ENCODE measurements at places on chromosomes 11 and 22.

DNA sequence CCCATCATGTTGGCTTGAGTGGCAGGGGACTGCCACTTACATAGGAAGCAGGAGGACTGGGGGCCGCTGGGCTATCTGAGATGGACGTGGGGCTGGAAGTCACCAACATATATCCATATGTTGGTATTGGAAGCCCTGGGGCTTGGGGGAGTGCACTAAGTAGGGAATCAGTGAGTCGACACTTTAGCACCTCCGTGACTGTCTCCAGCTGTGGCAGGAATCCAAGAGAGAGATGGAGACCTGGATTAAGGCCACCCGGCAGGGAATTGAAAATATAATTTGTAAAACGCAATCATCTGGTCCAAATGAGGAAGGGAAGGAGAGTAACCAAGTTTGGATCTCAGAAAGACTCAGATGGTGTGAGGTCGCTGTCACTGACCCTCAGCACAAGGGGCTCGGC, 68.4 kb downstream of the ELFN2 start:
- DNase-seq = no peak

DNA sequence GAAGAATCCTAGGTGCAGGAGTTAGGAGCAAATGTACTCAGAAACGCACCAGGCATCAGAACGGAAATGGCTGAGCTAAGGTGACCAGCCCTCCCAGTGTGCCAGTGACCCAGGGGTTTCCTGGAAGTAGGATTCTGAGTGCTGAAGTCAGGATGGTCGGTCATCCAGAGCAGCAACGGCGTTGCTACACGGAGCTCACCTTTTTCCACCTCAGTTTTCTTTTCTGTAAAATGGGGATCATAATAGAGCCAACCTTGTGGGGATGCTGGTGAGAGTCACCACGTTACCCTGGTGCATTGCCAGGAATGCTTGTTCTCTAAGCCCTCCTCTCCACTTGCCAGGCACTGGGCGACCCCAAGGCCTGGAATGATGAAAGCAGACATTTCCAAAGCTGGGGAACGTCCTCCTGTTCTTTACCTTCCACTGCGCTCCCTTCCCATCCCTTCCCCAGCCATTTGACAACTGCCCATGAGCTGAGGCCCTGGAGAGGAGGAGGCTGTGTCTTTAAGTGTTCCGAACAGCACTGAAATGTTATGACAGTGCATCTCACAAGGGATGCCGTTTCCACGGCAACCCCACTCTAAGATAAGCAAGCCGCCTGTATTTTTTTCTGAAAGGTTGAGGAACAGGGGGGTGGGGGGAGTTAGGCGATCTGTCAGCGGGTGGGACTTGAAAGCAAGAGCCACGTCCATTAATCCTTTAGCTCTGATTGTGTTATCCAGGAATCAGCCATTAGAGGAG, 66.8 kb downstream of the TSPAN18 start:
- no peak for DNase-seq

DNA sequence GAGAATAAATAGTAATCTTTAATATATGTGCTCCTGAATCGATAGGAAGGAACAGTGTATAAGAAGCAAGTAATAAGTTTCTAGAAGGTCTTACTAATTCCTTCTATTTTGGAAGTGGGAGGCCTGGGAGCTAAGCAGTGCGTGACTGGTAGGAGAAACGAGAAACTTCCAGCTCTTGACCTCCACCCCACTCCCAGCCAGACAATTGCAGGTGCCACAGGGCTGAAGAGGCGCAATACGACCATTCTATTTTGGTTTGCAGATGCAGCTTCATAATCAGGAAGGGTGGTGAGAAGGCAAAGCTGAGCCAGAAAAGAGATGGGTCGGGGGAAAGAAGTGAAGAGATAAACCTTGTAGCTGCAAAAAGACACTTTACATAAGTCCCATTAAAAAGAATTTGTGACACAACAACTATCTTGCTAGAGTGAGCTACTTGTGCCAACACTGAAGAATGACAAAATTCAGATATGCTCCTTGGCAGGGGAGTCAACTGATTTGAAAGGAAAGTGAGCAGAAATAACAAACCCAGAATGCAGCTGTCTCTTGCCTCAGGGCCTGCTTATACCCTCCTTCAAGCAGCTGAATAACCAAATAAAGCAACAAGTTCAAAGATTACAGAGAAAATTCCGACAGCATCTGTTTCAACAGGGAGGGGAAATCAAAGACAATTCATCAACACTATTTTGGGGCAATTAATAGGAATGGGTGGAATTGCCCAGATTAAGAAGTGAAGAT, 35.1 kb downstream of the GRIA4 start:
- no peak for DNase-seq

- no peak for DNase-seq
These were observed 13.2 kb downstream of the OOSP3 start for GRCh38 chr11:59891781-59892181.

DNA sequence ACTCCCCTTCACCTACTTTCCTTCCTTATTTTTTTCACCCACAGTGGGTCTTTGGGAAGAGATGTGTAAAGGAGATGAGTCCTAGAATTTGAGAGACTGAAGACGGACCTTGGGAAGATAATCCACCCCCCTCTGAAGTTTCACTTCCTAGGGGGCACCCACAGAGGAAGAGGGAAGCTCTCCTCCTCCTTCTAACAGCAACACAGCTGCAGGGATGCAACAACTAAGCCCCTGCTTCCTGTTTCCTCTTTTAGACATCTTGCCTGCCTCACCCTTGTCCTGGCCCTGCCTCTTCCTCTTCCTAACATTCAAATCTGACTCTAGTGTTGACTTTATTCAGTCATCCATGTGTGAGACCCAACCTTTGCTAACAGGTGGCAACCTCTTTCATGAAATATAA, 424.6 kb downstream of the BUD13 start:
- no peak for DNase-seq

DNA sequence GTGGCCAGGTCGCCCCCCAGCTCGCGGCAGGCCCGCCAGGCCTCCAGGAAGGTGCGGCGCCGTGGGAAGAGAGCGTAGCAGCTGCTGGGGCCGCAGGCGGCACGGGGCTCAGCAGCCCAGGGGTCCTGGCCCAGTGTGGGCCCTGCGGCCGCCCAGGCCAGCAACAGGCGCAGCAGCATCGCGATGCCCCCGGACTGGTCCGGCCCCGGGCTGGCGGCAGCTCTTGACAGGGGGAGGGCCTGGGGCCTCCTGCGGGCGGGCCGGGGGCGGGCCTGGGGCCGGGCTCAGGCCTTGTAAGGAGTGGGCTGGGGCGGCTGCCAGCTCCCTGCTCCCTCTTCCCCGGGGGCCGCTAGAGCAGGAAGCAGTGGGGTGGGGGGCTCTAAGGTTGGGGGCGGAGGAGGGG, at the start of gene CD248:
TSS of gene CD248 (minus strand) at position 196 of the 403 bp plus-strand sequence. CDS start at position 179, 17 bp downstream.
- DNase-seq = no peak

GRCh38 chr11:34364102-34364501, 6.3 kb upstream of the ABTB2 start:
- no peak for DNase-seq

GRCh38 chr11:67542971-67543370, 19.7 kb upstream of the CABP2 start:
- DNase-seq = no peak

DNA sequence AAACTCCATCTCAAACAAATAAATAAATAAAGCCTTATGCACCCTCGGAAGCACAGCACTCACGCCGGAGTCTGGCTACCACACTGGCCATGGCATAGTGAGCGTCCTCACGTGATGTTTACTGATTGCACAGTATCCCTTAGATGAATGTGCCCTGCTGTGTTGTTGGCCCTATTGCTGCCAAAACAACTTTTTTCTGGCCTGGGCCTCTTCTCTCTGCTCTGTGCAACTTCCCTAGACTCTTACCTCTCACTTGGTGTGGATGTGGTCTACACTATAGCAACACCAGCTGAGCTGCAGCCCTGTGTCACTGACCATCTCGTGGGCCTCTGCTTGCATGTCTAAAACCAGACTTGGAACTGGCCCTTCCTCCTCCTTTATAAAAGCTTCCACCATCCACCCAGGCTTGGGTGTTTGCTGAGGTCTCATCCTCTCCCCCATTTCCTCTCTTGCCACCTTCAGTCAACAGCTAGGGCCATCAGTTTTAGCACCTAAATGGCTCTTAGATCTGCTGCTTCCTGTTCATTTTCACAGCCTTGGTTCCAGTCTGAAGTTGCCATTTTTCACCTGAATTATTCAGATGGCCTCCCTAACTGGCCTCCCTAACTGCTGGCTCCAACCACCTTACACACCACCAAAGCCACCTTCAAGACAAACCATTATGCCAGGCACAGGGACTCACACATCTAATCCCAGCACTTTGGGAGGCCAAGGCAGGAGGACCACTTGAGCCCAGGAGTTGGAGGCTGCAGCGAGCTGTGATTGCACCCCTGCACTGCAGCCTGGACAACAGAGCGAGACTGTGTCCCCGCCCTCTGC, 9.2 kb downstream of the ZNF74 start:
- DNase-seq = no peak

DNA sequence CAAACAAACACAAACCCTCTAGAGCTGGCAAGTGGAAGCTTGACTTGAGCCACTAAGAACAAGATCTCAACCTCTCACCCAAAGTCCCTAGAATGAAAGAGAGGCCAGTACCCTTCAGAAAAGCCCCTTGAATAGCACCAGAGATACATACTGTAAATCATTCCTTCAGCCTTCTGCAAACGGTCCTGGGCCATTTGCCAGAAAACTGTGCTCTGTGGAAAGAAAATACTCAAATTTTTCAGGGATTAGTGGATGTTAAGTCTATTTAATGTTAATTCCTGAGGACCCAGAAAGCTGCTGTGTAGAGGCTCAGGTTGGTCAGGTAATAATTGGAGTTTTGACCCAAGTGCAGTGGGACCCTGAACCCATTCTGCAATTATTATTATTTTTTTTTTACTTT, 16.9 kb downstream of the SERPINH1 start:
- no peak for DNase-seq

DNA sequence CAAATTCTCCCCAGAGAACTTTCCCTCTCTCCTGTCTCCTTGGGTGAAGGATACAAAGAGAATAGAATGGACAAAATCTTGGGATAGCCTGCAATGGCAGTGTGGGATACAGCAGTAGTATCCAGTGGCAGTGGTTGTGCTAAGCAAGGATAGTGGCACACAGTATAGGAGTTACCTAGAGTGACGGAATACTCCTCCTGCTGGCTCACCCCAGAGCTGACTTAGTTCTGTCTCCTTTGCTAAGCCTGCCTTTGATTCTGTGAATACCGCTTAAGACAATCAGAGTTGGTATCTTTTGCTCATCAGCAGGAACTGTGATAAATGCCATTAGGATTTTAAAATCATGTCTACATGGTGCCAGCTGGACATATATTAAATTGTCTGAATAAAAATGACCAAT, 404.3 kb downstream of the JRKL start:
- no peak for DNase-seq

DNA sequence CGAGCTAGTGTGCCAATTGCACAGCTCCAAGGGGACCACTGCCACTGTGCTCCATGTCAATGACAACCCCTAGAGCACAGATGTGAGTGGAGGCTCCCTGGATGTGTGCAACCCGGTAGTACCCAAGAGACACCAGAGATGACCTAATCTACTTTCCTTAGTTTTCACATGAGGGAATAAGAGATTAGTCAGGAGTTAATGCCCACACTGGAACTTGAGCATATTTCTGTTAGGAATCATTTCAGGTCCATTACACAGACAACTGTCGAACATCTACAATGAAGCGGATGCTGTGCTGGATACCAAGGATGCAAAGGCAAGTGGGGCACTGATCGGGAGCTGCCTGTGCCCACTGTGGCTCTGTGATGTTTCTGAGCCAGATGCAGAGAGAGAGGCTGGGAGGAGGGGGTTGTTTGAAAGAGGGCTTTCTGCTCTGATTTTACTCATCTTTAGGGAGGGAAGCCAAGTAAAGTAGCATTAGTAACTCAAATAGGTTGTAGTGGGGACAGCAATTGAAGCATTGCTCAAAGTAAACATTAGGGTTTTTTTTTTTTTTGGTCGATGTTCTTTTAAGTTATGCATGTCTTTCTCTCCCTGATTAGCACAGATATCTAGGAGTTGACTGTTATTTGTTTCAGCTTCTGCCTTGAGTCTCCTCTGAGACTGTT, 82.5 kb upstream of the SORL1-AS1 start:
- DNase-seq = no peak

DNA sequence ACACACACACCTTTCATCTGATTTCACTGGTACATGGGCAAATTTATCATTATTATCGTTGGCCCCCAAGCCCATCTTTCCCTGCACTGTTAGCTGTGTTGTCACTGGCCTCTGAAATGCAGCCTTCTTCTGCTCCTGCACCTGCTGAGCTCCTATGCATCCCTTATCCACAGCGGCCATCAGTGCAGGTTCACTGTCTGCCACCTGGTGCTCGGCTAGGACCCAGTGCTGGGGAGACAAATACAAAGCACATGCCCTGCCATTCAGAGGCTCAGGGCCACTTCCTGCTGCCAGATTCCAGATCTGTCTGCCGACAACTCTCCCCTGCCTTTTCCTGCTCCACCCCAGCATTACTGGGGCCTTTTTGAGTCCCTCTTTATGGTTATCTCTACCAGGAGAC, 1205.4 kb downstream of the TBC1D22A start:
- DNase-seq = no peak

- no peak for DNase-seq
These were observed 3.4 kb downstream of the TENM4 start for GRCh38 chr11:79437278-79437980.

Measured in NCI-H187 (cell line).